ENCODE measurements at places on chromosomes 5 and 9. TPM values are rescaled to one million over a fixed set of nuclear protein-coding genes. Genes with fewer than 3 reads are reported as not detected.

- peaks cover 20% of the 10 kb centered on the region for H3K4me1 ChIP-seq
- H3K4me3 ChIP-seq: no peak overlapping the region
- no peaks in the 10 kb centered on the region for H3K36me3 ChIP-seq
- no peaks in the 10 kb centered on the region for H3K27me3 ChIP-seq
- H3K27ac ChIP-seq: no peak overlapping the region
- no peak for DNase-seq
Measured at GRCh38 chr9:95103871-95104580, 213.5 kb downstream of the FANCC start.

DNA sequence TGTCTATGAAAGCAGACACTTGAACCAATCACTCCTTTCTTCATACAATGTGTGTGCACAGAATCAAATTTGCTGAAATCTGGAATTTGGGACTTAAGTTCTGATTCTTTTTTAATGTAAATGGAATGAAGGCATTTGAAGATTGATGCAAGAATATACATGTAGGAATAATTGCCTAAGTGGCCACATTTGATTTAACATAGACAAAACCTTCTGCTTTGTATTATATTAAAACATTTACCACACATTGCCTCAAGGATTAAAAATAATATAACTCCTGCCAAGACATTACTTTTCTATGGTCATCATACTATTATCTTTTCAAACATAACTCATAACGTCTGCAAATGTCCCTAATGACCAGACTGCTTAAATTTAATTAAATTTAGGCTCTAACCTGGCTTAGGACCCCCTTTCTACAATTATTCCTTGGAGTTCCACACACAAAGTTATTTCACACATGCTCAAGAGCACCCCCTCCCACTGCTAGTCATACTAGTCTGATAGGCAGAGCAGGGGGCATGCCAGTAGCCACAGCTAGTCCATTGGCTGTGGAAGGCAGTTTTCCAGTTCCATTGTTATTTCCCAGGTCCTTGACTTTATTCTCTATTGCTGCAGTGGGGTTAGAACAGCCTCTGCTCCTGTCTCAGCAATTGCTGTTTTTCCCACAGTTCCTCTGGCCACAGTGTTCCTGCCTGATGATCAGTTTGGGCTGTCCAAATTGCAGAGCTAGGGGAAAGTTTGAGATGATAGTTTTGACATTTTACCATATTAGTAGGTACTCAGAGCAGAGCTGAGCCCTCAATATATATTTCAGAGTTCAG lies 360.6 kb upstream of the GRAMD2B start:
- no peaks in the 10 kb centered on the region for H3K36me3 ChIP-seq
- H3K27ac ChIP-seq: no peak overlapping the region
- no peaks in the 10 kb centered on the region for H3K27me3 ChIP-seq
- no peak overlapping the region for H3K4me3 ChIP-seq

DAB2IP gene
- 31.0 TPM for total RNA-seq

DNA sequence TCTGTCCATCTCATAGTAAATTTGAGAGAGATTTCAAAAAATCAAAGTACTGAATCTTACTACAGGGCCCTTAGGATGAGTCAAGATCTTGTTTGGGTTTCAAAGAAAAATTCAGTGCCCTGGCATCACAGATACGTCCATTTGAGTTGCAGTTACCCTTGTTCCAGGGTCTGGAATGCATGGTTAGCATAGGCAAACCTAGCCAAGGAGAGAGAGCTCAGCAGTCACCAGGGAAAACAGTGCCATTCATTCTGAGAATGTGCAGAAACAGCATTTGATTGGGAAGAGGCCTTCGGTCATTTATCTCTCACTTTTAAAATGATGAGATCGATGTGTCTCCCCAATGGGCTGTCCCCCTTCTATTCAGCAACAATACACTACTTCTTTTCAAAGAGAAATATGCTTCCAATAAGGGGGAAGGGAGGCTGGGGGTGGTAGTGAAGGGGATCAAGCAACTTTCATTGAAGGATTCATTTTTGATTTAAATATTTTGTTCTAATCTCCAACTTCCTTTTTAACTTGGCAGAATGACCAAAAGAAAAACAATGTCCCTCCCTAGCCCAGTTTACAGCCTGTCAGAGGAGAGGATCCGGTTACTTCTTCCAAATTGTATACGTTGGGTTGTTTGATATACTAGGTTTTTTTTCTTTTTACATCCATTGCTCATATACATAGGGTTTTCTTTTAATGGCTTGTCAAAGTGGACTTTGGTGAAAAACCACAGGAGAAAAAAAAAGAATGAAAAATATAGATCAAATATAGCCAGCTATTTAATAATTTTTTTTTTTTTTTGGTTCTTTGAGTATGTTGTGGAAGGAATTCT lies 491.1 kb downstream of the CCDC171 start:
- H3K4me3 ChIP-seq: no peak overlapping the region
- peaks cover 30% of the 10 kb centered on the region for H3K4me1 ChIP-seq
- no peaks in the 10 kb centered on the region for H3K27me3 ChIP-seq

FAM200C gene
- 4.7 TPM for total RNA-seq
